Fibroblast of skin of back (primary cell): ENCODE measurements at places on chromosomes 2 and 18.

- no peak for DNase-seq
Measured at GRCh38 chr2:157172239-157172638, 85.3 kb upstream of the GALNT5 start.

GRCh38 chr2:74186038-74186437 lies 7.4 kb upstream of the MOB1A start:
- DNase-seq, result no peak

DNA sequence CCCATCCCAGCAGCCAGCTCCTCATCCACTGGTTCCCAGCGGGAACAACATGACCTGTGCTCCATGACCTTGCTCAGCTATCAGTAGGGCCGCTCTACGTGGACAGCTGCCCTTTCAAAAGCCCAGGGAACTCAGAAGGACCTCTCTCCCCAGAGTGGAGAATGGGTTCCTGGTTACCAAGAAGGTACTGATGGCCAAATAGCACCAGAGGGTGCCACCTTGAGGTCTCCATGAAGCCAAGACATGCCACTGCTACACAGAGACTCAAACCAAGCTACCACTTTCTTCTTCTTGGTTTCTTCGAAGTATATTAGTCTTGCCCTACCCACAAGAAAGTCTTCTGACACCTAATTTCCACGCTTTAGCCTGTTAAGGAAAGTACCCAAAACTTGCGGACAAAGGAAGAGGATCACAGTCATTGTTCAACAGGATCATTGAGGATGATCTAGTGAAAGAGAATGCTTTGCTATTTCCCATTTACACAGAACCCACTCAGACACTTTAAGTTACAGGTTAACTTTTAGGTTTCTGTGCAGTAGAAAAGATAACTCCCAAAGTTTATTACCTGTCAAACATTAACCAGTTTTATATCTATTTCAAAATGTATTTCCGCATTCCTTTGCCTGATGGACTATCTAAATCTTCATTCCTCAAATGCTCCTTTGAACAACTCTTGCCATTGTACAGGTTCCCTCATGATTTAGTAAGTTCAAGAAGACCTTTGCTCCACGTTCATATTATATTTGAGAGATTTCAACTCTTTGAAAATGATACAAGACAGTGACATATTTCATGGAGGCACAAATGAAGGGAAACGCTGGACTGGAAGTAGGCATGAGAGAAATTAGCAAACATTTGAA lies 102.2 kb downstream of the ALPK2 start:
- DNase-seq, result no peak

DNA sequence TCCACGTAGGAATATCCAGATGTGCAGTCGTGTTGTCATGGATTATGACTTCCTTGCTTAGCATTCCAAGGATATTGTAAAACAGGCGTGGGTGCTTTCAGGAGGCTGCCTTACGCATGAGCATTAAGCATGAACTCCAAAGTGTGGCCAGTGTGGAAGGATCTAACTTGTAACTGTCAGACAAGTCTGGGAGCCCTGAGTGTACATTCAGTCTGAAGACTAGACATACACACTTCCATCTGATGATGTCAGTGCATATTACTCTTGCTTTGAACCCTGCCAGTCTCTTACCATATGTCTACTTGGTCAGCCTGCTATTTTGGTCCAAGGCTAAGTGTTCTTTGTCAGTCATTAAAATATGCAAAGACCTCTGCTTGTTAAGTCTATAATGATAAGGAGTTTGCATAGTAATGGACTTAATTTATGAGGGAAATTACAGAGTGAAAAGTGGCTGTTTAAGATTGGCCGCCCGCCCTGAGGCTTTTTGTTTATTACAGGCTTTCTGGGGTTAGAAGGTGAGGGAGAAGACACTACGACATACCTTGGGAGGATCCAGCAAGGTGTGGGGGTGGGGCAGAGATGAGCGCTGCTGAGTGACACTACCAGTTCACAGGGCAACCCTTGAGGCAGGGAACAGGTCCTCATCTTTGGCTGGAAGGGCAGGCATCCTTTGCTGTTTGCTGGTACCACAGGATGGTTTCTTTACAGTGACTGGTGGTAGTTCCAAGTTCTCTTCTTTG lies 48.3 kb downstream of the CABLES1 start:
- peak; percentile 67 for DNase-seq

- DNase-seq, result peak; percentile 89
Measured at GRCh38 chr2:214075456-214075855, 335.4 kb upstream of the VWC2L start.
